HFFc6 (cell line): ENCODE measurements at places on chromosomes 4 and X. TPM values are rescaled to one million over a fixed set of nuclear protein-coding genes. Genes with fewer than 3 reads are reported as not detected.

Gene LRIT3
- not detected in 3 replicates for total RNA-seq

Gene FANCB
- 4.6 to 9.0 TPM (median 8.7 TPM) in 3 replicates for total RNA-seq

Gene DEFB131A
- not detected in 3 replicates for total RNA-seq

Gene KANTR
- 3.3 to 4.8 TPM (median 4.0 TPM) in 3 replicates for total RNA-seq

Gene SLITRK4
- total RNA-seq: not detected in 3 replicates

Gene TKTL2
- total RNA-seq: not detected in 3 replicates

Gene TRPC5OS
- total RNA-seq: not detected in 3 replicates

Gene MTNR1A
- not detected in 3 replicates for total RNA-seq

Gene PFKFB1
- not detected in 3 replicates for total RNA-seq

Gene ASB12
- total RNA-seq: not detected in 3 replicates

Gene PPP4R3C
- total RNA-seq: not detected in 3 replicates

DNA sequence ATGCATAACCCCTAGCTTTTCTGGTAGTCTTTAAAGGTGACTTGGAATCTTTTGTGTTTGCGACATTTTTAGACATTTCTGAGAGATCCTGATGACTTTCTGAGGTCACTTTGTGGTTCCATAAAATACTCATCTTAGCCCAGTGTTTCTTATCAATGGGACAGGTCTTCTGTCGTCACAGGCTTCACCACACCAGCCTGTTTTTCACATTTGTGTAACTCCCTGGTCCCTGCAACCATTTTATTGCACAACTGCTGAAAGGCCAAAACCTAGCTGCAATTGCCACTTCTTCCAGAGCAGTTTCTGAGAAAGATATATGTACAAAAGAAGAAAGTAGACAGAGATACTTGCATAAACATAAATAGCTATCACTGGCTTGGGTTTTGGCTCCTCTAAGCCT lies 120.9 kb downstream of the IL15 start:
- no peak overlapping the region for H3K4me3 ChIP-seq
- H3K27me3 ChIP-seq: no peaks in the 10 kb centered on the region
- no peak for DNase-seq
- no peaks in the 10 kb centered on the region for H3K36me3 ChIP-seq
- H3K27ac ChIP-seq: no peak overlapping the region
- peaks cover 13% of the 10 kb centered on the region for H3K4me1 ChIP-seq

DNA sequence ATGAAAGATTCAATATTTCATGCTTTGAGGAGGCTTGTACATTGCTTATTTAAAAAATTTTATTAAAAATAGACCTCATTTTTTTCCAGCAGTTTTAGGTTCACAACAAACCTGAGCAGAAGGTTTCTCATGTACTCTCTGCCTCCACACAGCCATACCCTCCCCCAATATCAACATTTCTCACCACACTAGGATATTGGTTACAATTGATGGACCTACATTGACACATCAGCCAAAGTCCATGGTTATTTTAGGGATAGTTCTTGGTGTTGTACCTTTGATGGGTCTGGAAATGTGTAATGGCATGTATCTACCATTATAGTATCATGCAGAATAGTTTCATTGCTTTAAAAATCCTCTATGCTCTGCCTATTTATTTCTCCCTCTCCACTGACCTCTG lies 611.0 kb downstream of the KCTD8 start:
- H3K4me1 ChIP-seq: no peaks in the 10 kb centered on the region
- H3K27me3 ChIP-seq: no peaks in the 10 kb centered on the region
- DNase-seq: no peak
- no peaks in the 10 kb centered on the region for H3K36me3 ChIP-seq

- no peak overlapping the region for H3K27ac ChIP-seq
- H3K36me3 ChIP-seq: no peaks in the 10 kb centered on the region
- peaks cover 21% of the 10 kb centered on the region for H3K4me1 ChIP-seq
- no peaks in the 10 kb centered on the region for H3K27me3 ChIP-seq
Measured at GRCh38 chr4:85806334-85806733, 331.4 kb downstream of the ARHGAP24 start.

- H3K36me3 ChIP-seq: no peaks in the 10 kb centered on the region
- H3K4me1 ChIP-seq: no peaks in the 10 kb centered on the region
- no peak overlapping the region for H3K4me3 ChIP-seq
Measured at GRCh38 chr4:61246034-61246433, 45.9 kb downstream of the ADGRL3 start.

DNA sequence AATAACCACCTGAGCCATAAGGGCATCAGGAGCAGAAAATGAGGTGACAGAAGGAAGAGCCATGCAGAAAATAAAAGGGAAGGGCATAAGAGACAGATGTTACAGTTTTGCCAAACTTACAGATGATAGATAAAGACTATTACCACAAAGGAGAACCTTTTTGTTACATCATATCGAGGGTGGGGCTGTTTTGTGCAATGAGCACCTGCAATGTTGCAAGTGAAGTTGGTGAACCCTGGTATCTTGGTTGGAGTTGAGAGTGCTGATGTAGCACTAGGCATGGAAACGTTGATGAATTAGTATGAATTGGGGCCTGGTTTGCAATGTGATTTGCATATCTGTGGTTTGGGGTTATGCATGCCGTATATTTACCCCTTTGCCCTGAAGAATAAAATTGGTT lies 119.8 kb upstream of the TEX13D start:
- no peak overlapping the region for H3K4me3 ChIP-seq
- peaks cover 7% of the 10 kb centered on the region for H3K4me1 ChIP-seq
- no peak for DNase-seq
- H3K36me3 ChIP-seq: no peaks in the 10 kb centered on the region
- peaks cover 3% of the 10 kb centered on the region; the same call in 1 of the 2 replicates for H3K27me3 ChIP-seq
- H3K27ac ChIP-seq: no peak overlapping the region

DNA sequence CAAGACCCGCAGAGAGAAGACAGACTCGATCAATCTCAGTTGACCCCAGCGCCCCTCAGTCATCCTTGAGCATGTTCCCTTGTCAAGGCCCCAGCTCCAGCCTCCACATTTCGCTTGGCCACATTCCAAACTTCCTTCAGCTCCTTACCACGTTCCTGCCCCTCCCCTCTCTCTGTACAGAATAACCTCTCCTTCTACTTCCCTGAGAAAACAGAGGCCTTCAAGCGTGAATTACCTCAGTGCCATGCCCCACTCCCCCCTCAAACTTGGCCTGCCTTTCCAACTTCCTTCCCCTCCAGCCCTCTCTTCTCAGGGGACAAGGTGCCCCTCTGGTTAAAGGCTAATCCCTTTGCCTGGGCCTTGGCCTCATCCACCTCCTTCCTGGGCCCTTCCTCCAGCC lies 3.2 kb upstream of the RIPPLY1 start:
- H3K27me3 ChIP-seq: peaks cover 6% of the 10 kb centered on the region
- H3K4me1 ChIP-seq: no peaks in the 10 kb centered on the region
- no peaks in the 10 kb centered on the region; the same call in 1 of the 2 replicates for H3K36me3 ChIP-seq
- H3K27ac ChIP-seq: no peak overlapping the region
- no peak for DNase-seq
- no peak overlapping the region for H3K4me3 ChIP-seq

DNA sequence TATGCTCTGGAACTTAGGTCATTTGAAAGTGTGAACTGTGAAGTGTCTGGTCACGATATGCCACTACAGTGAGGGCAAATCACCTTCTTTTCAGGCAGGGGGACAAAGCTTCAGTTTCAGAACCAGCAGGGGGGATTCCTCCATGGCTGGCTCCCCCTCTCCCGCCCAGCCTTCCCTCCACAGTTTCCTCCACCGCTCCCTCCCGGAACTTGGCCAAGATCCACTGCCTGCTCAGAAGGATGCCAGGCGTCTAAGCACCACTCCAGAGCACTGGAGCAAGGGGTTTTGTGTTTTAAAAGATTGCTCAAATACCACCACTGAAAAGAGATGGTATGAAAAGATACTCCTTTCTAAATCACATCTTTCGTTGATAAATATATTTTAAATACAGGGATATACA lies 126.9 kb downstream of the ELOVL6 start:
- no peak for DNase-seq
- H3K4me3 ChIP-seq: no peak overlapping the region
- H3K27ac ChIP-seq: no peak overlapping the region
- H3K27me3 ChIP-seq: no peaks in the 10 kb centered on the region; the same call in 1 of the 2 replicates

GRCh38 chr4:145503486-145504072 lies 21.9 kb downstream of the SMAD1 start:
- H3K4me3 ChIP-seq: no peak overlapping the region
- peaks cover 1% of the 10 kb centered on the region; the same call in 1 of the 2 replicates for H3K27me3 ChIP-seq
- no peaks in the 10 kb centered on the region; the same call in 1 of the 2 replicates for H3K36me3 ChIP-seq
- no peak for DNase-seq
- peaks cover 24% of the 10 kb centered on the region for H3K4me1 ChIP-seq

- H3K4me1 ChIP-seq: peaks cover 33% of the 10 kb centered on the region
- H3K4me3 ChIP-seq: no peak overlapping the region; the same call in 1 of the 2 replicates
- peaks cover 18% of the 10 kb centered on the region for H3K36me3 ChIP-seq
- H3K27me3 ChIP-seq: no peaks in the 10 kb centered on the region
Measured at GRCh38 chr4:156536661-156537060, 434.9 kb downstream of the PDGFC start.

GRCh38 chr4:27176400-27176799 lies 315.8 kb downstream of the STIM2 start:
- H3K4me3 ChIP-seq: no peak overlapping the region
- no peaks in the 10 kb centered on the region for H3K4me1 ChIP-seq
- H3K36me3 ChIP-seq: no peaks in the 10 kb centered on the region
- no peak overlapping the region for H3K27ac ChIP-seq
- peak; percentile 18 for DNase-seq

DNA sequence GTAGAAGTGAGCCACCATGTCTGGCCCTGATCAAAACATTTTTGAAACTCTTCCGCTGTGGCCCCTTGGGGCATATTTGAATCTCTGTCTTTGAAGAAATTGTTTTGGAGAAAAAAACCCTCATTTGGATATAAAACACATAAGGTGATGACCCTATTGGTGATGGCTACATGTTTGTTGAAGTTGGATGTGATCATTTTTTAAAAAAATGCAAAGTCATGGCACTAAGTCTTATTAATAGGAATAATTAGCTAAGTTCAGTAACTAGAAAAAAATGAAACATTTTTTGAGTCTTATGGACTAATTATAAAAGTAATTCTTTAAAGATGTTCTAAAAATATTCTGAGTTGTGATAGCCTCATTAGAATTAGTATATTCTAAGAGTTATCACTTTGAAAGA lies 17.9 kb upstream of the BBS7 start:
- H3K27ac ChIP-seq: no peak overlapping the region
- no peaks in the 10 kb centered on the region; the same call in none of the 2 replicates for H3K27me3 ChIP-seq
- no peak for DNase-seq
- H3K4me1 ChIP-seq: no peaks in the 10 kb centered on the region
- no peak overlapping the region for H3K4me3 ChIP-seq

DNA sequence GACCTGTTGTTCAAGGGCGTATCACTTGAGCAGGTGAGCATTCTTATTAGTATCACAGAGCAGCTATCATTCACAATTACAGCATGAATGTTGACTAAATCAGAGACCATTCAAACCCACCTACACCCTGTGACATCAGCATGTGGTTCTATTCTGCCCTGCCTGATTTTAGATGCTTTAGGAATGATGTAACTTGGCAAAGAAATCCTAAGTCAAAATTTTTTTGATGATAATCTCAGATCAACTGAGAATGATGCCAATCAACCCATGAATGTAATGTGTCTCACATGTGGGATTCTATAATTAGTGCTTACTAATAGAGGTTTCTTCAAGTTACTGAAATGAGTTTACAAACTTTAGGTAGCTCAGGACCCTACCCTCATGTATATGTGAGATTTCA lies 13.4 kb upstream of the CHIC2 start:
- H3K4me3 ChIP-seq: peak overlapping the region; percentile 50; the same call in 1 of the 2 replicates
- peak overlapping the region; percentile 74 for H3K27ac ChIP-seq
- H3K4me1 ChIP-seq: peaks cover 72% of the 10 kb centered on the region
- H3K27me3 ChIP-seq: no peaks in the 10 kb centered on the region
- H3K36me3 ChIP-seq: no peaks in the 10 kb centered on the region
- DNase-seq: no peak

- H3K27ac ChIP-seq: no peak overlapping the region
- H3K4me1 ChIP-seq: no peaks in the 10 kb centered on the region
Measured at GRCh38 chrX:131399678-131400428, 110.7 kb upstream of the IGSF1 start.

GRCh38 chr4:103853627-103854026 lies 133.8 kb upstream of the TACR3 start:
- H3K4me1 ChIP-seq: no peaks in the 10 kb centered on the region
- DNase-seq: no peak

DNA sequence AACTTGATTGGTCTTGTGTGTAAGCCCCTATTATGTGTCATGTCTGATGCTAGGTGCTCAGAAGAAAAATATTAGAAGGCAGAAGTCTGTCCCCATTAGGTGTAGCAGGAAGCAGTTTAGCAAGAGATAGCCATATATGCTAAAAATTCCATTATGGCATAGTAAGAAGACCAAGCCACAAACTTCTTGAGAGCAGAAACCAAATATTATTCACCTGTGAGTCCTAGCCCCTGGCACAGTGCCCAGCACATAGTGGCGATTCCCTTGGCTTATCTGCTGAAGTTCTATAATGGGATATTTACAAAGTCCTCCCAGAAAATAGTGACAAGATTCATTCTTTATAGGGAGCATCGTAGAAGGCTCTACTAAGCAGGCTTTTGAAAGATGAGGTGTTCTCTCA lies 174.4 kb downstream of the RAB28 start:
- DNase-seq: no peak
- H3K36me3 ChIP-seq: no peaks in the 10 kb centered on the region
- H3K4me3 ChIP-seq: no peak overlapping the region
- H3K4me1 ChIP-seq: no peaks in the 10 kb centered on the region
- H3K27me3 ChIP-seq: peaks cover 5% of the 10 kb centered on the region
- no peak overlapping the region for H3K27ac ChIP-seq

- peak; percentile 55 for DNase-seq
- no peaks in the 10 kb centered on the region for H3K36me3 ChIP-seq
- H3K27ac ChIP-seq: peak overlapping the region; percentile 30; the same call in 1 of the 2 replicates
- H3K4me3 ChIP-seq: no peak overlapping the region; the same call in 1 of the 2 replicates
Measured at GRCh38 chr4:68267433-68267944, 22.0 kb upstream of the TMPRSS11B start.

DNA sequence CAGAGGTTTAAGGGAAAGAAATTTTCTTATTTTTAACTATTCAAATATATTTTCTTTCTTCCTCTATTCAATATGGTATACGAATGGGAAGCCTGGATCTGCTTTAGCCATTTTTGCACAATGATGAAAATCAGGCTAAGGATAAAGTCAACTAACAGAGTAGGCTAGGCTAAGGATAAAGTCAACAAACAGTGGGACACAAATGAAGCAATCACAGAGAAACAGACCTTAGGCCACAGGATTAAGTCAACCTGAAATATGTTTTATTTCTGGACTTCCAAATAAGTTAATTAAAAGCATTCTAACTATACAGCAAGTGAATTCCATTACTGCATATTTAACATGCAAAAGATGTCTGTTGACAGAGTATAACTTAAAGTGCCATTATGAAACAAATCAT lies 17.0 kb downstream of the DYNLT3 start:
- H3K4me3 ChIP-seq: no peak overlapping the region
- no peaks in the 10 kb centered on the region for H3K36me3 ChIP-seq
- no peak overlapping the region for H3K27ac ChIP-seq
- no peaks in the 10 kb centered on the region; the same call in 1 of the 2 replicates for H3K4me1 ChIP-seq
- no peak for DNase-seq
- no peaks in the 10 kb centered on the region for H3K27me3 ChIP-seq

GRCh38 chr4:167419468-167420140 lies 185.3 kb upstream of the SPOCK3 start:
- no peaks in the 10 kb centered on the region for H3K36me3 ChIP-seq
- H3K4me1 ChIP-seq: no peaks in the 10 kb centered on the region
- no peak overlapping the region for H3K4me3 ChIP-seq
- H3K27me3 ChIP-seq: no peaks in the 10 kb centered on the region

- H3K27ac ChIP-seq: no peak overlapping the region
- peaks cover 31% of the 10 kb centered on the region for H3K4me1 ChIP-seq
- peak; percentile 9 for DNase-seq
- H3K36me3 ChIP-seq: no peaks in the 10 kb centered on the region; the same call in 1 of the 2 replicates
- peak overlapping the region; percentile 69 for H3K4me3 ChIP-seq
Measured at GRCh38 chr4:186554539-186554913, 841 bp downstream of the MTNR1A start.
